ENCODE measurements at places on chromosomes 2 and 18.
A peak's percentile ranks its signal among the peaks of the same experiment; 100 is the strongest.

DNA sequence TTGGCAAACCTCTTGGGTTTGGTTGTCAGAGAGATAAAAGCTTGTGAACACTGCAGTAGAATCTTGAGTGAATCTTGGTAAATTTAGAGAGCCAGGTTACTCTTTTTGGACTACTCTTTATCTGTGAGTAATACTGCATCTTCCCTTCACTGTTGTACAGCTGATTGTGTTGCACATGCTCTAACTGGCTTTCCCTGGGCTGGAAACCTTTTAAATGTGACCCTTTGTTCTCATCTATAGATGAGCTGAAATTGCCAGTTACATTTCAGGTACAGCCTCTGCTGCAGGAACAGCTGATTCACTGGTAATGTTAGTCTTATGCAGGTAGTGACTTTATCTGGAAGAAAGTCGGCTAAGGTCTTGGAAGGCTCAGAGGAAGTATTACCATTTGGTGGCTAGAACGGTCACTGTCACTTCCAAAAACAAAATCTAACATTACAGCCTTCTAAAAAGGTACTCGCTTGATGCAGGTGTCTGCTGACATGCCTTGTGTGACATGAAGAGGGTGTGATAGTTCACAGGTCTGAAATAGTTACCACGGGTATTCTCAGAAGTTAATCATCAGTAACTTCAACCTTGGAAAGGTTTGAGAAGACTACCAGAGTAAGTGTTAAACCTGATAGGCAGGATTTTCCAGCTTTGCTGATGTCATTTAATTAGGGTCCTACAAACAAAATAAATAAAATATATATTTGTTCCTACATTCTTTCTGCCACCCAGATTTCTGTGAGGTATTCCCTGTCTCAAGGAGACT lies 851.1 kb downstream of the SLC4A3 start:
- DNase-seq = no peak

GRCh38 chr2:152037743-152038435 lies 61.0 kb downstream of the CACNB4 start:
- DNase-seq = no peak

- DNase-seq = no peak
Observed at GRCh38 chr2:179936141-179936540, 71.0 kb downstream of the CWC22 start.

DNA sequence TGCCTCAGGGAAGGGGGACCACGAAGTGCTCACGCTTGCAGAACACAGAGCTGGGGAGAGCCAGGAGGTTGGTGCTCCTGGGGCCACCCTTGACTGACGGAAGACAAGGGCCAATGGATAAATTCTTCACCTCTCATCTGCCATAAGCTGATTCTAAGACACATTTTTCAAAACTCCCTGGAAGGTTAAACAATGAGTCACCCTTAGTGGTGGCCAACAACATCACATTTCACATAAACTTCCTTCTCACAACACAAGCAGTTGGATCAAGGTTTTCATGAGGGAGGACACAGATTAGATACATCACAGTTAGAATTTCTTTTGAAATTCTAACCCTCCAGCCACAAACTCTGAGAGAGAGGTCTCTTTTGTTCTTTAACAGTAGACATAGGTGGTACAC lies 713.6 kb upstream of the POU3F3 start:
- no peak for DNase-seq

GRCh38 chr2:28644760-28645159 lies 106.9 kb upstream of the PPP1CB start:
- DNase-seq = no peak

DNA sequence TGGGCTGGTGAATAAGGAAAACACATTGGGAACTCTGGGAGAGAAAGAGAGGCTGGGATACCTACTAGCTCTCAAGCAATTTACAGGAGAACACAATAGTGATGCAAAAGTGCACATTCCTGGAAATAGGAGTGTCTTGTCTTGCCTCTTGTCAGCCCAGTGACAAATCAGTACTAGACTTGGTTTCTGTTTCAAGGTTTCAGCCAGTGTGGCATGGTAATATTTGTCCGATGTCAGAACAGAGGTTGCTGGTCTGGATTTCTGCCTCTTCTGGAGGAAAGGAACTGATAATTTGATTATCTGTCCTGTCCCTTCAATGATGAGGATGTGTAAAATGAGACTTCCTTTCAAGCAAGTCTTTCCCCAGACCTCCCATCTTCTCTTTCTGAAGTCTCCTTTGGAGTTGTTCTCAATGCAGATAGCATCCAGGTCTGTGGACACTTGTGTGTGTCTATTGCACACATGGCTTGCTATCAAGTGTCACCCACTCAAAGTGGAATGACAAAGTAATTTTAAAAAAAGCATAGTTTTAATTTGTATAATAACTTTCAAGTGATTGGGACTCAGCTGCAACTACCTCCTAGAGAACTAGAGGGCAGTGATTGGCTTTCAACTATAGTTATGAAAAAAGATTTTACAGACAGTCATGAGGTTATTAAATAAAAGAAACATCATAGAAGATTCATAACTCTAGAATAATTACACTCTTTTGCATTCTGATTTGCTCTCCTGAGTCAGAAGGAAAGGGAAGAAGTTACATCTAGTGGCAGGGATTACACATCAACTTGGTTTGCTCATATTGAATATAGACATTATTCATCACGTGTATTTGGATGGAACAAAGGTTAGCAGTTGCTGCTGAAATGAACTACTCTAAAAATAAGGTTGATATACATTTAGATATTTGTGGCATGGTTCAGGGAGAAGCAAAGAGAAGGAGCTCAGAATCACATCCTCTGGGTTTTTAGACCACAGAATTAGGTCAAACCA lies 4.5 kb downstream of the GPR39 start:
- no peak for DNase-seq

DNA sequence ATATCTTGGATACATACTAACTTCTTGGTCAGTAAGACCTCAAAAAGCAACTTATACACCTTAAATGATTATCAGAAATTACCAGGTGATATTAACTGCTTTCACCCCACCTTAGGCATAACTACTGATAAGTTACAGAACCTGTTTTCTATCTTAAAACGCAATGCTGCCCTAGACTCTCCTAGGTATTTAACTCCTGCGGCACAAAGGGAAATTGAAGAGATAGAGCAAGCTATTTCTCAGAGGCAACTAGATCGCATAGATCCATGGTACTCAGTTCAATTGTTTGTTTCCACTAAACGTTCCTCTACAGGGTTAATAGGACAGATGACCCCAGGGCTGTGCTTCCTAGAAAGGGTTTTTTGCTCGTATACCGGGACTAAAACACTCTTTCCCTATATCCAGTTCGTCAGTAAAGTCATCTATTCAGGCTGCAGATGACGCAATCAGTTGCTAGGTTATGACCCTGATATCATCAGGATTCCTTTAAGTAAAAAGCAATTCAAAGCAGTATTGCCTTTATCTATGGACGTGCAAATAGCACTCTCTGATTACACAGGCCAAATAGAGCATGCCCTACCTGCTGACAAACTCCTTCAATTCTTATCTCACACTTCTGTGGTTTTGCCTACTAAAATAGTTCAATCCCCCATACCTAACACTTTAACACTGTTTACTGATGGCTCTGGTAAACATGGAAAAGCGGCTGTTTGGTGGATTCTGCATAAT lies 62.3 kb upstream of the MYO3B start:
- DNase-seq = no peak

DNA sequence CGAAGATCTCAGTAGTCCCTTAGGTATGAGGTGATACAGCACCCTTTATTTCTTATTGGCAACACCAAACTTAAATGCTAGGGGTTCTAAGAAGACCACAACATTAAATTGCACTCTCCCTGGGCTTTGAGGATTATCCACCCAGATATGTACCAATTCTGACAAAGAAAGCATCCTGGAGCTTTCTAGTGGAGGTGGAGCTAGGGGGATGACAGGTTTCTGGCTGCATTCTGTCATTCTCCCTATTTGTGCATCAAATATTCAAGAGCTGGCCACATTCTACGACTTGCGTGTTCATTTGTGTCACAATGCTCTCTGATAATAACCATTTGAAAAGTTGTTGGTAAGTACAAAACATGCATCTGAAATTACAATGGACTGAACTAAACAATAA lies 111.1 kb downstream of the CDH2 start:
- DNase-seq = no peak

GRCh38 chr18:48335829-48336228 lies 73.4 kb downstream of the ZBTB7C start:
- no peak for DNase-seq

GRCh38 chr2:184598002-184598315 lies 370 bp upstream of the ZNF804A start:
- no peak for DNase-seq

DNA sequence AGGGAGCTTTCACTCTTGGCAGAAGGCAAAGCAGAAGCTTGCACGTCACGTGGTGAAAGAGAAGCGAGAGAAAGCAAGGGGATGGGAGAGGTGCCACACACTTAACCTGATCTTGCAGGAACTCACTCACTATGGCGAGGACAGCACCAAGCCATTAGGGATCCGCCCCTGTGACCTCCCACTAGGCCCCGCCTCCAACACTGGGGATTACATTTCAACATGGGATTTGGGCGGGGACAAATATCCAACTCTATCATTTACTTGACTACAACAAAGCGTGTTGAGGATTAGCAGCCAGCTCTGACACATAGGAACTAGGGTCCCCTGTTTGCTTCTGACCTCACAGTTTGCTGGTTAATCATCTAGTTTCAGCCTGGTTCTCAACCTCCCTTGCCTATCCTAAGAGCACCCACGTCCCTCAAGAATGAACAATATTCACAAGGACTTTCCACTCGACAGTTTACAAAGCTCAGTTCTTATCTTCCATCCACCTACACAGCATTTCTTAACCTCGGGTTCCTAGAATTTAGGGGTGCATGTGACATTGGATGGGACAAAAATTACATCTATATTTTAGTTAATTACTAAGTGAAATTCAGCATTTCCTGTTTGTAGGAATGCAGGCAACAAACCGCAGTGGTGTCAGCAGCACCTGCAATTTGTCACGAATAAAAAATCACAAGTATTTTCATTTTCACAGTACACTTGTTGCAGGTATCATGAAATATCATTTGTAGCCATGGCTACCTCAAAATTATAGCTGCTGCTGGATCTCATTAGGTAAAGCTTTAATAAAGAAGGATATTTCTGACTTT lies 36.0 kb downstream of the LBH start:
- no peak for DNase-seq

DNA sequence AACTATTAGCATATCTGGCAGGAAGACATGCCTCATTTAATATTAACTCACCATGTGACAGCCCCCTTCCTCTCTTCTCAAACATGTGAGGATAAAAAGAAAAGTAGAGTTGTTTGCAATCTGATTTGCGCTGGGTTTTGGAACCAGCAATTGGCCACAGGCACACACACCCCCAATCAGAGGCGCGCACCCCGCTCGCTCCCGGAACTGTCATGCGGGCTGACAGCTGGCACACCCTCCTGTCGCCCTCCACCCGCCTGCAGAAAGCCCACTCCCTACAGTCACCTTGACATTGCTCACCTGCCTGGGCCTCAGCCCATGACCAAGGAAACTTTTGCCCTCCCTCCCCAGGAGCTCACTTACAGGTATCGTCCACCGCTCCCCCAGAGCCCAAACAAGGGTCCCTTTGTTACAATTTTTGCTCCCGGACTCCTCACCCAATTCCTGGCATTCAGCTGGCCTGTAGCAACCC lies 1.1 kb downstream of the COBLL1 start:
- peak; percentile 89 for DNase-seq

DNA sequence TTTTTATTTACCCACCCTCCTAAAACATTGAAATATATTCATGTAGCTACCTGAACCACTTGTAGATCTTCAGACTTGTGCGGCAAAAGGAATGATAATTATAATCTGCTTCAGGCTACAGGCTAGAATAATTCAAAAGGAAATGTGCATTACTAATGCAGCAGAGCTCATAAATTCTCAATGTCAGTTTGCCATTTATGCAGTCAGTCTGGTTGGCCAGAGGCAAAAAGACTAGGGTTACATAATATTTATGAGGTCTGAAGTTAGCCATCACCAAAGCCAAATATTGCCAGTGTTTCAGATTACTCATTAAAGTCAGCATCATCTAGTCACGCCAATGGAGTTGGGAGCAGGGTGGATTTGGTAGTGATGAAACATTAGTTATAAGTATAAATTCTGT lies 38.9 kb downstream of the METAP1D start:
- DNase-seq = no peak

DNA sequence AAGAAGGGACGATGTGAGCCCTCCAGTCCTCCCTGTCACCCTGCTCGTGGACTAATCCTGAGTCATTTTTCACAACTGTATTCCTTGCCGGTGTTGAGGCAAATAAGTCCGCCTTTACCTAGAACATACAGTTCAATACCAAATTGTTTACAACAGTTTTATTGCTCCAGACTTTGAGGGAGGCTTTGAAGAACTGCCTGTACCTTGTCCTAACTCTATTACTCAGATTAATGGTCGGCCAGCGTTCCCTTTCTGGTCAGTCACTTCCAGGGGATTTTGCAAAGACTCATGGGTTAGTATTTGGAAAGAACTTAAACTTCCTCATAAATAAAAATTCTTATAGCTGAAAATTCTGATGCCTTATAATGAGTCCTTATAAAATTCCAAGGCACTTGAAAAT lies 85.1 kb upstream of the ZNF532 start:
- DNase-seq = no peak

DNA sequence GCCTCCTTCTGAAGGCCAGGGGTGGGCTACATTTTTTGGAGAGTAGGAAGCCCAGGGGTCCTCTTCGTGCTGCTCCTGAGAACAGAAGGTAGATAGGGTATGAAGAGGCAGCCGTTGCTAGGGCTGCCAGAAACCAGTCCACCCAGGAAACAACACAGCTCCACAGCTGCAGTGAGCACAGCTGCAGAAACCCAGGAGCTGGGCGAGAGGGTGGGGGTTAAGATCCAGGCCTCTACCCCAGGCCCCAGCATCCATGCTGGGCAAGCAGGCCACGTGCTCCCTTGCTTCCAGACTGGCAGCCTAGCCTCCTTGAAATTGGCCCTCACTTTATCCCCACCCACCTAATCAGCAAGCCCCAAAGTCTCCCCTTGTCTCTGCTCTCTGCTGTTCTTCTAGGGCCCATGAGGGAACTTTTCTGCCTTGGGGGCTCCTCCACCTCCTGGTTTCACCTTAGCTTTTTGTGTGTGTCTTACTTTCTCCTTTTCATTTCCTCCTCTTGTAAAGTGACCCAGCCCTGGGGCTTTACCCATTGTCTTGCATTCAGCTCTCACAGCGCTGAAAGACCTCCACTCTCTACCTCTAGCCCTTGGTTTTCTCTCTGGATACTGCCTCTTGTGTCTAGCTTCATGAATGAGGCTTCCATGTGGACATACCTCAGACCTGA lies 30.7 kb downstream of the STON1 start:
- DNase-seq = no peak

DNA sequence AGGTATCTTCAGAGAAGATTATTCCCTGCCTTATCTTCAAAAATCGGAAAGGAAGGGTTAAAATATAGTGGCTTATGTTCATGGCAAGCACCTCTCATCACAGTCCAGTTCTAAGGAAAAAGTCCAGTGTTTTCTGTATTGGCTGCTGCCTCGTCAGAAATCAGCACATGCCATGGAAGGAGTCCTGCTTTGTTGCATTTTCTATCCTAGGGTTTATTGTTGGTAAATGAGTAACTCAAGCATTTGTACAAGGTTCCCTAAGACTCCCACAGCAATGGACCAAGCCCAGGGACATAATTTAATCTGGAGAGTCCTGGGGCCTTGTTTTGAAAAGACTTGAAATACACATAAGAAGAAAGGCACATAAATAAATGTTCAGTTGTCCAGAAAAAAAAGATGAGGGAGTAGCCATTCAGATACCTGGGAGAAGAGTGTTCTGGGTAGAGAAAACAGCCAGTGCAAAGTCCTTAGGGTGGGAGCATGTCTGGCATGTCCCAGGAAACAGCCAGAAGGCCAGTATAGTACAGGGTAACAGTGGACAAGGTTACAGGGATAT lies 26.4 kb downstream of the NBEAL1 start:
- DNase-seq = no peak

GRCh38 chr2:72924353-72925240 lies 7.3 kb downstream of the EMX1 start:
- peak; percentile 64 for DNase-seq

Data from upper lobe of right lung (tissue), 1 donor.